Cortex of kidney (tissue), 1 donor: ENCODE measurements at places on chromosomes 5 and 9.

DNA sequence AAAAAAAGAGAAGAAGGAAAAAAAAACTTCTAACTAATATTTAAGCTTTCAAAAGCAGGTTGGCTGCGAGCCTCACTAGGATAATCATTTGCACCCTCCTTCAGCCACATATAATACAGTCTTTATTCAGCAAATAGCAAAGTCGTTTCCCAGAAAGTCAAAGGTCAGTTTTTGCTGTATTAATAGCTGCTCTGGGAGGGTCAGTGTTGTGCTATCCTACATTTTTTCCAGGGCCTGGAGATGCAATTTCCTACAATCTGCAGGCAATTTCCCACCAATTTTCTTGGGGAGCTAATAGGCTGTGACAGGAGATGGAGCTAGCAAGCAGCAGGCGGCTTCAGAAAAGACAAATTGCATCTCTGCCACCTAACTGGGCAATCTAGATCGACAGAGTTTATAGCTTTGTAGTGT lies 136.8 kb downstream of the TLE1 start:
- DNase-seq = no peak

- DNase-seq = no peak
These were observed 14.0 kb downstream of the FAM13B start for GRCh38 chr5:138018849-138019248.

GRCh38 chr9:90271707-90272106 lies 370.9 kb downstream of the DIRAS2 start:
- DNase-seq = no peak

GRCh38 chr5:74364507-74364906 lies 276.0 kb downstream of the ENC1 start:
- DNase-seq = no peak

DNA sequence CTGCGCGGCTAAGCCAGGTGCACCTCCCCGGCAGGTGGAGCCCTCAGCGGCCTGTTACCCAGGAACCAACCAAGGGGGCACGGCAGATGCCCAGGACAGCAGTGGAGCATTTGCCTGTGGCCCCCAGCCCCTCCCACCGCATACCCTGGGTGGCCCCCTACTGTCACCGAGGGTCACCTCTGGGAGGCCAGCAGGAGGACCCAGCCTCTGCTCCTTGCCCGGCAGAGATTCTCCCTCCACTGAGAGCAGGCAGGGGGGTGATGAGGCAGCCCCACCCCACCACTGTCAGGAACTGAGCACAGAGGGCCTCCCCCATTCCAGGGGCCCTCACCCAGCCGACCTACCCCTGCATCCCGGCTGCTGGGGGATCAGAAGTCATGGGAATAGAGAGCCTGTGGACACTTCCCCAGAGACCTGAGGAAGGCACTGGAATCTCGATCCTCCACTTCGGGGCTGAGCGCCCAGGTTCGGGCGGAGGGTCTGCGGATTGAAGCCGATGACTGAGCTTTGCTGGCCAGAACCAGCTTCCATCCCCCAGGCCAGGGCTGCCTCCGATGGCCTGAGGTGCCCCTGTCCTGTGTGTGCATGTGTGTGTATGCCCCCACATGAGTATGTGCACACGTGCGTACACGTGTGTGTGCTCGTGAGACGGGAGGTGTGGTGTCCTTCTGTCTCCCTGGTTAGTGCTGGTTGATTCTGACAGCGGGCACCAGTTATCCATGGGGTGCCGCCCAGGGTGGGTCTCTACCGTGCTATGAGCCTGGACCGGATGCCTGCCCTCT lies at the start of gene QRFP:
QRFP (minus strand) TSS at position 580 of the 782 bp plus-strand sequence. CDS start 2,974 bp downstream, outside the sequence.
- no peak for DNase-seq

DNA sequence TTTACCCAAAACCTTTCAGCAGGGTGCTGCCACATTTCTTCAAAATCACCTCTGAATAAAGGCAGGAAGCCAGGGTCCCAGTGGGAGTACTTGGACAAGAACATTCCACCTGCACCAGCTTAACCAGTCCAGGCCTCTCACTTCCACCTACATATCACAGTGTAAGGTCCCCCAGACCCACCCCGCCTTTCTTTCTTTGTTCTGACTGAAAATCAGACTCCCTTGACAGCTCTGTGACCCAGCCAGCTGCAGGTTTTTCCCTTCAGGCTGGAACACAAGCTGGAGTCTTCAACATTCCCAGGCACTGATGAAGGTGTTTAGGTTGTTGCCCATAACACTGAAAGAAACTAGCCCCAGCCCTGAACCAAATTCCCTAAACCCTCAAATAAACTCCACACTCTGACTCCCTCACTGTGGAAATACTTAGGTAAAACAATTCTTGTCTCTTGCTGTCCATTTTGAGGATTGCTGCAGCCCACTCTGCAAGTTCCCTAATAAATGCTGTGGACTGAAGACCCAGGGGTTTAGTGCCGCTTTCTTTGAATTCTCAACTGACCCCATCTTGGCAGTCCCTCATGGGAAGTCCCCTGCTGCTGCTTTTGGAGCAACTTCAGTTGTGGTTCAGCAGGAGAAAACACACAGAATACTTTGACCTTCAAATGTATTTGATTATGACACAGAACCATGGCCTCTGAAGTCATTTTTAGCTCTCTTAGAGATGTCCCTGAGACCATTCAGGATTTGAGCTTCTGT lies 24.8 kb downstream of the P4HA2 start:
- no peak for DNase-seq

DNA sequence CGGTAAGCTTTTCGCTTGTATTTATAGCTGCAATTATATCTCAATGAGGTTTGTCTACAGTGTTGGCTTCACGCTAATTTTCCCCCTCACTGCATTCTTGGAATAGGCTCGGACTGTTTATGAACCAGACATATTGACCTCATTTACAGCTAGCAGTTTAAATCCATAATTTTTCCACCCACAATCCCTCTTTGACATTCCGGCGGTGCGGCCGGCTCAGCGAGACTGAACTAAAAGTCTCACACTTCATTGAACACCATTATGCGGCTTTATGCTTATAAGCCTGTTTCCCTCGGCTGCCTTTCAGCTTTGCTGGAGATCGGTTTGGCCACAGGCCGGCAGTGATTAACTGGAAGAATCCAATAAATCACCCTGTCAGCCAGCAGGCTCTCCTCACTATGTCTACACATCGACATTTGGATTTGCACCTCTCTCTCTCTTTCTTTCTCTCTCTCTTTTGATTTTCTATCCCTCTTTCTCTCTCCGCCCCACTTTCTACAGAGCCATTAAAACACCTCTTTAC lies 315.0 kb upstream of the TLE4 start:
- DNase-seq = no peak

GRCh38 chr5:148774313-148774712 lies 52.1 kb upstream of the ADRB2 start:
- no peak for DNase-seq

DNA sequence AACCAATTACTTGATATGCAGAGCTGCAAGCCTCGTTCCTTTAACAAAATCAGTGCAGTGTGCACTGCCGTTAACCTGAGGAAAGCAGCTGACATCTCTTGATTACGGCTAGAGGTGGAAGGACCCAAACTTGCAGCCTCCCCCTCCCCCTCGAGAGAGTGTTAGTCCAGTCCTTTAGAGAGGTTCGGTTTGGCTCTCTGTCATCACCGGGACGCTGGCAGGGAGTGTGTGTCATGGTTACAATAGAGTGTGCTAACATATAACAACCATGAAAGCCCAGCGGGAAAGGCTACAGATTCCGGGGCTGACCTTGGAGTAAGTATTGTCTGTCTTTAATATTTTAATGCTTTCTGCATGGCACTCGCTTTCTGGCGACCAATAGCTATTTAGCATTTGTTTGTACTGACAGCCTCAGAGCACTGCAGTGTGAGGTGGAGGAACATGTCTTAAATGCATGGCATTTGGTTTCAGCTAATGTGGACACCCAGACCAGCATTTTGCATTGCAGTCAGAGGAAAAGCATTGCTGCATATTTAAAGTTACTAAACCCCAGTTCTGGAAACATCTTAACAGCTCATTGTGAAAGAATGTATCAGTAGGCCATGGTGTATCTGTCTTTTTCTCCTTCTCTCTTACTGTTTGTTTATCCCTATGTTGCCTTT lies 237.5 kb downstream of the CD180 start:
- no peak for DNase-seq

GRCh38 chr5:80296121-80296520 lies 23.7 kb upstream of the SPZ1 start:
- DNase-seq = no peak

DNA sequence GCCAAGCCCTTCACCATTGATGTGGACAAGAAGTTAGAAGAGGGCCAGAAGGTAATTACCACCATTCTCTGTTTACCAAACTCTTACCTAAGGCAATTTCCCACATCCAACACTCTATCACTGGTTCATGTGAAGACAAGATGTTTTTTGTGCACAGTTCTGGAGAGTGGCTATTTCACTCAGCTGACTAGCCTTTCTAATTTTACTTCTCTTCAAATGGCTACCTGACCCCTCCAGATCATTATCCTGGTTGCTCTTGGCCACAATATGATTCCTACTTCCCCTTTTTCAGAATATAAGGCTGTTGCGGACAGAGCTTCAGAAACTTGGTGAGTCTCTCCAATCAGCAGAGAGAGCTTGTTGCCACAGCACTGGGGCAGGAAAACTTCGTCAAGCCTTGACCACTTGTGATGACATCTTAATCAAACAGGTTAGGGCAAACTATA lies 7.1 kb downstream of the KIF20A start:
- no peak for DNase-seq

DNA sequence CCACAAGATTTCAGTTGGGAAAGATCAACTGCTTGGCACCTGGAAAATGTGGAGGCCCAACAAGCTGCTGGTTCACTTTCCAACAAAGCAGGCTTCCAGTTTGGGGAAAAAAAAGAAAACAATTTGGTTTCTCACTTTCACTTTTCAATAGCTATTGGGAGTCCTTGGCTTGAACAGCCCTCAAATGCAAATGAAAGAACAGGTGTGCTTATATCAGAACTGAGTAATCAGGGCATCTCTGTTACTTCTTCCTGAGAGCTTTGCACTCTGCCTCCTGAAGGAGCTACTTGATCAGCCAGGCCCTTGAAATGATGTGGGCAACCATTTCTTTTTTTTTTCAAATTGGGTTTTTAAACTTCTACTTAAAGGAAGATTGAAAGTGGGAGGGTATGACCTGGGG lies 73.5 kb downstream of the MFAP3 start:
- DNase-seq = no peak

DNA sequence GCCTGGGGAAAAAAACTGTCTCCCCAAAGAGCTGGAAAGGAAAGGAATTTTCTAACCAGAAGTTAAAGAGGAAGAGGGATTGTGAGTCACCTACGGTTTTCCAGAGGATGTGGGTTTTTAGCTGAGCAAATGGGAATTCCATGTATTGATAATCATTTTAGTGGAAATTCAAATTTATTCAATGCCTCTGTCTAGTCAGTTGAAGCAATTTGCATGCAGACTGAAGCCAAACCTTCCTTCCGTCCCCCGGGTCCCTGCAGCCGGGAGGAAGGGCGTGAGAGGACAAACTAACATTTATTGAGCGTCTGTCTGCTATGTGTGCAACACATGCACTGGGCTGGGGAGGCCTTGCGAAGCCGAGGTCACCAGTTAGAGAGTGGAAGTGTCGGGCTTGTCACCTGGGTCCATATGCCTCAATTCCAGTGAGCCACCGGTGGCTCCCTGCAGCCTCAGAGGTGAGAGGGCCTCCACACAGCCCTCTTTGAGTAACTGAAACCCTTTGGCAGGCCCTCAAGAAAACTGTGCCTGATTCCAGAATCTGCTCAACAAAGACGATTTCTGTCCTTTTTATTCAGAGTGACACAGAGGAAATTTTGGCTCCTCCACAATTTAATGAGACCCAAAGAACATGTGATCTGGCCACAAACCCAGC lies 70.3 kb downstream of the COL27A1 start:
- no peak for DNase-seq

DNA sequence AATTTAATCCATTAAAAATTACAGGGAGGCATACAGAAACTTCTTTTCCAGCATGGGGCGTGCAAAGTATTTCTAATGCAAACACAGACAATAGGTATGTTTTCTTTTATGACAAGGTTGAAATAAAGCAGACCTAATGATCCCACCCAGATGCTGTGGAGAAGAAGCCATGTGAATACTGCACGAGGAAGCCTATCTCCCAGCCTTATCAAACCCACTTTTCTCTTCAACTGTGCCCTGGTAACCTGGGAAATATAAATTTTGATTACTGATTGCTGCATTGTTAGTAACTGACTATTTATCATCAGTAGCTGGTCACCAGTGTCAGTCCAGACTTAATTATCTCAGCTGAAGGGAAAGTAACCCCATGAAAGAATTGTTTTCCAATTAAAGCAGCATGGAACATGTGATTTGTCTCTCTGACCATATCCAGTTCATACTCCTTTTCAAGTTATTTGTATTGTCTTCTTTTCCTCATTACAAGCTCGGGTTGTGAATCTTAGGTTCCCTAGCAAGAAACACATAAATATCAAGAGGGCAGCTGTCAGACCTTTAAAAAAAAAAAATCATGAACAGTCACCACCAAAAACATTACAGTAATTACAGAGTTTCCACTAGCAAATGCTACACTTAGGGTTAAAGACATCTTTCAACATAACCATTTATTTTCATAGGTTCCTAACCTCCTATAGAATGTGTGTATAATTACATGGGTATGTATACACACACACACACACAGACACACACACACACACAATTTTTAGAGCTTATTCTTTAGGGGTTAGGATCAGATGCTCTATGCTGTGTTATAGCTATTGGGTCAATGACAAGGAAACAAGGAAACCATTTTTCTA lies 50.3 kb downstream of the SEMA6A start:
- no peak for DNase-seq

DNA sequence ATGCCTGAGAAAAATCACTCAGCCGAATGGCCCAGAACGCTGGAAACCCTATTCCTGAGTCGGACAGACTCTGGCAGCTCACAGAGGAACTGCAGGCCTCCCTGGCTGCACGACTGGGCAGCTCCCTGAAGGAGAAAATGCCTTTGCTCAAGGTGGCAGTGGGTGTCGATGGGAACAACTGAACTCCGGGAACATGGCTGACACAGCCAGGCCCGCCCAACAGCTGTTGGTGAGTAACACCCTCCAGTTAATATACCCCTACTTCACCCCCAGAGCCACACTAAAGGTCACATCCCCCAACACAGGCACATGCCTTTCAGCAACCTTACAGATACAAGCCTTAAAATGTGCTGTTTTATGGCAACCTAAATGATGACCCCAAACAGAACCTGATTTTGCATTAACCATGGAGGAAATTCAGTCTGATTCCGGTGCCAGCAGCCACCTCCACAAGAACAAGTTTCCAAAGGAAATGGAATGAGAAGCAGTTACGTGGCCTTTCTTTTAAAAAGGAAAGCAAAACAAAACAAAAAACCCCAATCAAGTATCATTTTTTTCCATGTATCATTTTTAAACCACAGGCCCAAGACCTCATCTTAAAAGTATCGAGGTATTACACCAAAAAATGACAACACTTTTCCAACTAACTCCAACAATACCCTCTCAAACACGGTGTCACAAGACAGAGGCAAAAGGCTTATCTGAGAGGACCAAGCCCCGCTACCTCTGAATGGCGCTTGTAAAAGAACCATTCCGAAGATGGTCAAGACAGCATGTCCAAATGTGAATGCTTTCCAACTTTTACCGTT lies 3.1 kb downstream of the KLF9 start:
- DNase-seq = no peak
